Natural killer cell treated with Interleukin-12 subunit alpha and Interleukin-12 subunit beta and Interleukin-15 and Interleukin-18, amount 100 ng/mL, for 72 hours (primary cell): ENCODE measurements at places on chromosomes 4 and X. TPM values are rescaled to one million over a fixed set of nuclear protein-coding genes. Genes with fewer than 3 reads are reported as not detected.

Gene GABRG1
- not detected for total RNA-seq

Gene DCAF4L1
- total RNA-seq, result 1.4 TPM

Gene GAGE12F
- not detected for total RNA-seq

Gene COL4A5
- not detected for total RNA-seq

Gene SYNPO2
- 0.17 TPM for total RNA-seq

Gene UBE2D3
- total RNA-seq, result 400 TPM

Gene MTMR8
- total RNA-seq, result 6.8 TPM

Gene BMPR1B
- not detected for total RNA-seq

Gene ZGRF1
- total RNA-seq, result 57.0 TPM

Gene GAGE13
- total RNA-seq, result not detected

DNA sequence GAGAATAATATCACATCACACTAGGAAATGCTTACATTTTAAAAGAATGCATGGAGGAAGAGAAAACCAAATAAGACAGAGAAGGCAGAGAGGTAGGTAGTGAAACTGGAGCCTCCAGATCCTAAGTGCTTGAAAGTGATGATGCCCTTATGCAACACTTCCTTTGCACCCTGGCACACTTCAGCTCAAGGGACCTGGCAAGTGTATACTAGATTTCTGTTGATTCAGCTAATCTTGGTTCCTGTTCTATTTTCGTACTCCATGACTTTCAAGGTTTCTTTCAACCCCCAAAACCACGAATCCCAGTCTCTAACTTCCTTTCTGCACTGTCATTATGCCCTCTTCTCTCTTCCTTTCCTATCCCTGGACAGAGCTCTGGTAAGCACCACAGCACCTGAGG is 36.9 kb upstream of the SH3KBP1 start:
- DNase-seq, result no peak
- H3K4me1 ChIP-seq, result no peaks in the 10 kb centered on the region

DNA sequence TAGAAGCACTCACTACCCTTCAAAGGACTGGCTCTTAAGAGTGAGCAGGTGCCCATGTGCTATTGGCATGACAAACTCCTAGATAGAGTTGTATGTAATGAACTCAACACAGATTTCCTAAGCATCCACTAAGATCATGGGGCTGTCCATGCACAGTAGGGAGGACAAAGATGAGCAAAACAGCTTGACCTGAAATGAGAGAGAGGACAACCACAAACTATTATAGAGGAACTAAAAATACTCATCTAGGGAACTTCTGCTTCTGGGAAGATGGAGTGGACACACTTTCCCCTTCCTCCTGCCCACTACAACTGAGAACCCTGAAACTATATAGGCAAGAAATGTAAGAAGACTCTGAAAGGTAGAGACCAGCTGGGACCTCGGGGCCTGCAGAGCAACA is 20.8 kb upstream of the TMEM128 start:
- peaks cover 54% of the 10 kb centered on the region for H3K4me1 ChIP-seq
- H3K4me3 ChIP-seq, result peak overlapping the region; percentile 85
- H3K27ac ChIP-seq, result peak overlapping the region; percentile 95
- H3K27me3 ChIP-seq, result no peaks in the 10 kb centered on the region
- peaks cover 11% of the 10 kb centered on the region for H3K36me3 ChIP-seq

DNA sequence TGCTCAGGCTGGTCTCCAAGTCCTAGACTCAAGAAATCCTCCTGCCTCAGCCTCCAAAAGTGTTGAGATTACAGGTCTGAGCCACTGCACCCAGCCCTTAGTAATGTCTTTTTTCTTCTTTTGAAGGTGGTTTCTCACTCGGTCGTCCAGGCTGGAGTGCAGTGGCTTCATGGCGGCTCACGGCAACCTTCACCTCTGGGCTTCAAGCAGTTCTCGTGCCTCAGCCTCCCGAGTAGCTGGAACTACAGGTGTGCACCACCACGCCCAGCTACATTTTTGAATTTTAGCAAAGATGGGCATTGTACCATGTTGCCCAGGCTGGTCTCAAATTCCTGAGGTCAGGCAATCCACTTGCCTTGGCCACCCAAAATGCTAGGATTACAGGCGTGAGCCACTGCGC is 32.3 kb upstream of the ASMTL start:
- DNase-seq, result no peak
- no peak overlapping the region for H3K4me3 ChIP-seq
- H3K27me3 ChIP-seq, result no peaks in the 10 kb centered on the region
- H3K27ac ChIP-seq, result peak overlapping the region; percentile 98

- DNase-seq, result no peak
- H3K4me1 ChIP-seq, result no peaks in the 10 kb centered on the region
- H3K27me3 ChIP-seq, result peaks cover 6% of the 10 kb centered on the region
- H3K4me3 ChIP-seq, result no peak overlapping the region
- no peaks in the 10 kb centered on the region for H3K36me3 ChIP-seq
Measured at GRCh38 chr4:173091362-173091761, 77.2 kb upstream of the GALNT7 start.

DNA sequence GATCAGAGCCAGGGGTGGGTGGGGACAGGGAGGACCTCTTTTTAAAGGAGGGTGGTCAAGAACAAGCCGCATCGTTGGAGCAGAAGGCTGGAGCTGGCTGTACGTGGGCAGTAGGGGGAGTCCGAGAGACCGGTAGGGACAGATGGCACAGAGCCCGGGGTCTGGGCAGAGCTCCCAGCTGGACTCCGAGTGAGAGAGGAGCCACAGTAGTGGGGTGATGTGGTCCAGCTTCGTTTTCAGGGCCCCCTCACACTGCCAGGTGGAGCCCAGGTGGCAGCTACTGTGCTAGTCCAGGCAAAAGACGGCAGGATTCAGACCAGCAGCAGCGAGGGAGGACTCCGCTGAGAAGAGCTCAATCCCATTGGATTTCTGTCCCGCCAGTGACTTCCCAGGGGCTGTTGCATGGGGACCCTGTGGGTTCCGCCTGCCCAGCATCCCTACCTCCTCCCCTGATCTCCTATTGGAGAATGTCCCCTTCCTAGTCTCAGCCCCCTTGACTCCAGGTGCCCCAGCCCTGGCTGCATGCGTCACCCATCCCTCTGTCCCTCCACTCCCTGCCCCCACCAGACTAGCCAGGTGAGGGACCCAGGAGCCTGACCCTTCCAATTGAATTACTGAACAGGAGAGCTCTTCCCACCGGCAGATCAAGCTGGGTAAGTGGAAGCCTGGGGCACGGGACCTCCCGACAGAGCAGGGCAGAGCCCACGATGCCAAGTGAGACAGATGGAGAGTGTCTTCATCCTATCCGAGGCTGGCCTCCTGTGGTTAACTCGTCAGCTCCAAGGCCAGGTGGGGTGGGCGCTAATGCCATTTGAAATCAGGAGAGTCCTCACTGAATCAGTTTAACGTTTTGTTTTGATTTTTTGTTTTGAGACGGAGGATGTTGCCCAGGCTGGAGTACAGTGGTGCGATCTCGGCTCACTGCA is 2.9 kb downstream of the ARHGAP4 start:
- no peaks in the 10 kb centered on the region for H3K27me3 ChIP-seq
- H3K27ac ChIP-seq, result peak overlapping the region; percentile 93
- H3K4me1 ChIP-seq, result peaks cover 37% of the 10 kb centered on the region
- H3K4me3 ChIP-seq, result peak overlapping the region; percentile 88

- no peaks in the 10 kb centered on the region for H3K36me3 ChIP-seq
- DNase-seq, result no peak
- no peak overlapping the region for H3K27ac ChIP-seq
- no peak overlapping the region for H3K4me3 ChIP-seq
- peaks cover 5% of the 10 kb centered on the region for H3K4me1 ChIP-seq
- peaks cover 53% of the 10 kb centered on the region for H3K27me3 ChIP-seq
Measured at GRCh38 chr4:165133150-165133549, 20.5 kb upstream of the TMEM192 start.

GRCh38 chrX:20433388-20433775 is 166.7 kb upstream of the RPS6KA3 start:
- H3K27me3 ChIP-seq, result no peaks in the 10 kb centered on the region
- H3K36me3 ChIP-seq, result no peaks in the 10 kb centered on the region
- no peak overlapping the region for H3K4me3 ChIP-seq
- H3K27ac ChIP-seq, result no peak overlapping the region

DNA sequence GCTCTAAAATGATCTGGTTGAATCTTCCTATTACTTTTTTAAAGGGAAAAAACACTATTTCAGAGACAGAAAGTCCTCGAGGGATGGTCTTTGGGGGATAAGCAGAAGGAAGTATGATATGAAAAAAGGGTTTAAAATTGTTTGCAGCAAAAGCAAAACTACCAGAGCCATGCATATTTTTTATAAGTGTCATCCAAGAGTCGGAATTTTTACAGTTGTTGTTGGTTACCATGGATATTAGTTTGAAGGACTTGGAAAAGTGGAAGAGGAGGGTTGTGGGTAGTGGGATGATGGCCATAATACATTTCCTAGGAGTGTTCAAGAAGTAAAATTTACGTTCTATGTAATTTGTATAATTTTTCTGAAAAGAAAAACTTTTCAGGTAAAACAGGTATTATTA is 134.4 kb downstream of the PCDH7 start:
- peaks cover 4% of the 10 kb centered on the region for H3K36me3 ChIP-seq
- no peaks in the 10 kb centered on the region for H3K4me1 ChIP-seq
- no peak overlapping the region for H3K4me3 ChIP-seq

GRCh38 chrX:20517565-20517964 is 250.9 kb upstream of the RPS6KA3 start:
- H3K27me3 ChIP-seq, result no peaks in the 10 kb centered on the region
- peak overlapping the region; percentile 67 for H3K4me3 ChIP-seq

GRCh38 chrX:128884430-128884829 is 638.9 kb downstream of the SMARCA1 start:
- no peaks in the 10 kb centered on the region for H3K27me3 ChIP-seq
- no peak for DNase-seq
- H3K27ac ChIP-seq, result no peak overlapping the region
- H3K4me1 ChIP-seq, result no peaks in the 10 kb centered on the region

DNA sequence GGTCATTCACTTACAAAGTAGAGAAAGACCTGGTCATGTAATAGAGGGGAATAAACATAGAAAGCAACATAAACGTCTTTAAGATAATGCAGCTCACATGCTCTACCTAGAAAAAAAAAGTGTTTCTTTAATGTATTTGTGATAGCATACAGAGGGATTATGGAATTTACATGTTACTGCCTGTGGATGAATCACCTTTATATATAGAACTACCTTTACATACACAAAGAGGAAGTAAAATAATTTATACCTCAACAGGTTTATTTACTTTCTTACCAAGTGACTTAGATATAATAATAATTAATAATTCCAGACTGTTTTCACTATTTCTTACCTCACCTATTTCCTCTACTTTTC is 81.5 kb downstream of the PPP3CA start:
- H3K4me1 ChIP-seq, result peaks cover 41% of the 10 kb centered on the region
- no peaks in the 10 kb centered on the region for H3K36me3 ChIP-seq
- no peak for DNase-seq
- no peak overlapping the region for H3K27ac ChIP-seq
- H3K27me3 ChIP-seq, result no peaks in the 10 kb centered on the region

DNA sequence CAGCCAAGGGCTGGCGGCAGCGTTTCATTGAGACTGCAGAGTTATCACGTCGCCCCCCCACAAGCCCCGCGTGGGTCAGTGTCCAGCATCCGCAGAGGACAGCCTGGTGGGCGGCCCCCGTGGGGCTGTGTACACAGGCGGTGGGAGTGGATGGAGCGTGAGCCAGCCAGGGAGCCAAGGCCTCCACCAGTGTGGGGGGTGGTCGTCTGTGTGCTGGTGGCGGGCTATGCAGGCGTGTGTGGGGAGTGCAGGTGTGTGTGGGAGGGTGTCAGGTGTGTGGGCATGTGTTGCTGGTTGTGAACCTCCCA is 56.5 kb upstream of the NKX1-1 start:
- H3K4me1 ChIP-seq, result no peaks in the 10 kb centered on the region
- H3K27ac ChIP-seq, result no peak overlapping the region
- DNase-seq, result peak; percentile 39
- no peak overlapping the region for H3K4me3 ChIP-seq

- no peak overlapping the region for H3K4me3 ChIP-seq
- H3K36me3 ChIP-seq, result no peaks in the 10 kb centered on the region
- no peak for DNase-seq
- no peak overlapping the region for H3K27ac ChIP-seq
Measured at GRCh38 chr4:71938776-71939175, 93.0 kb upstream of the NPFFR2 start.

- no peak overlapping the region for H3K4me3 ChIP-seq
- H3K36me3 ChIP-seq, result no peaks in the 10 kb centered on the region
- no peak for DNase-seq
- H3K27ac ChIP-seq, result no peak overlapping the region
- H3K4me1 ChIP-seq, result no peaks in the 10 kb centered on the region
Measured at GRCh38 chr4:1777822-1778641, 15.1 kb upstream of the FGFR3 start.

DNA sequence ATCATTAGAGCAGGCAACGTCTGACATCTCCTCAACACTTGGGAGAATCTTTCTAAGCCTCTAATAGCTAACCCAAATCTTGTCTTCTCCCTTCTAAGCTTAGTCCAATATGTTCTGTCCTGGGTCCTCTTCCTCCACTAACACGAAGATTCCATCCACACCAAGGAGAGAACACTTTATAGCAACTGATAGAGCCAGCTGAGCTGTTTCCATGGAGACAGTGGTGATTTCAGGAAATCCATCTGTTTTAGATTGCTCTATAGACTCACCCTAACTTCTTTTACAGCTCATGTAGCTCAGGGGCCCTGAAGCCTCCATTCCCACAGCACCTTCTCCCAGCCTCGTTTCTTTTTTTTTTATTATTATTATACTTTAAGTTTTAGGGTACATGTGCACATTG is 37.4 kb downstream of the SCD5 start:
- DNase-seq, result no peak
- no peaks in the 10 kb centered on the region for H3K27me3 ChIP-seq
- peaks cover 12% of the 10 kb centered on the region for H3K4me1 ChIP-seq
- no peak overlapping the region for H3K27ac ChIP-seq
- peaks cover 4% of the 10 kb centered on the region for H3K36me3 ChIP-seq
- H3K4me3 ChIP-seq, result no peak overlapping the region

DNA sequence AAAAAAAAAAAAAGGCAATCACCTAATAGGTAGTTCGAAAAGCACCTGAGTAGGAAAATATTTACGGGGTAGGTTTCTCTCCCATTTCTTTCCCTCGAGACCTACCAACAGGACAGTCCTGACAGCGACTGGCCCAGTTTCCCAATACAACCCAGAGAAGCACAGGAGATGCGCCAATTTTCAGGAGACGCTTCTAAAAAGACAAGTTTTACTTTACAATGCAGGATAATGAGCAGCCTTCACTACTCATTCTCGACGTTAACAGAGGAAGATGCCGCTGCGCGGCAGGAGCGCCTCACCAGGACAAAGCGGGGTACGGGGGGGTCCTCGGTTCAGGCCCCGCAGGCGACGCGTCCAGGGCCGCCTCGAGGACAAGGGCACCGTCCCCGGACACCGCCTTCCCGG is 708 bp downstream of the BCLAF3 start:
- H3K36me3 ChIP-seq, result no peaks in the 10 kb centered on the region
- H3K27me3 ChIP-seq, result no peaks in the 10 kb centered on the region
- DNase-seq, result no peak
- peaks cover 12% of the 10 kb centered on the region for H3K4me1 ChIP-seq

DNA sequence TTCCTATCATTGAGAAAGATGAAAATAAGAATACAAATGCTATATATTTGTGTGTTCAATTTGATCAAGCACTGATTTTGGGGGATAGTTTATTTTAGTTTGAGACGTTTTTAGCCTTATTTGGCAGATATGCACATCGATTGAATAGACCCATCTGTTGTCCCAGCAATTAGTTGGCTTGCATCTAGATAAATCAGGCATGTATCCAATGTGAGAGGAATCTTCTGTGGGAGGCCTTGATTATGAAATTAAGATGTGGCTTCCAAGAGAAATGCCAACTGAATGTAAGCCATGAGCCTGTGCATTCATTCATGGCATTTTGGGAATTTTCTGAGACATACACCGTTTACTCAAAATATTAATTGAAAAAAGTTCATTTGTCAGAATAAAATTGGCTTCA is 623.1 kb downstream of the TECRL start:
- no peaks in the 10 kb centered on the region for H3K4me1 ChIP-seq
- H3K36me3 ChIP-seq, result peaks cover 7% of the 10 kb centered on the region
- no peaks in the 10 kb centered on the region for H3K27me3 ChIP-seq
- no peak for DNase-seq
